NCI-H2107 (cell line): ENCODE measurements at places on chromosomes 4 and X.

DNA sequence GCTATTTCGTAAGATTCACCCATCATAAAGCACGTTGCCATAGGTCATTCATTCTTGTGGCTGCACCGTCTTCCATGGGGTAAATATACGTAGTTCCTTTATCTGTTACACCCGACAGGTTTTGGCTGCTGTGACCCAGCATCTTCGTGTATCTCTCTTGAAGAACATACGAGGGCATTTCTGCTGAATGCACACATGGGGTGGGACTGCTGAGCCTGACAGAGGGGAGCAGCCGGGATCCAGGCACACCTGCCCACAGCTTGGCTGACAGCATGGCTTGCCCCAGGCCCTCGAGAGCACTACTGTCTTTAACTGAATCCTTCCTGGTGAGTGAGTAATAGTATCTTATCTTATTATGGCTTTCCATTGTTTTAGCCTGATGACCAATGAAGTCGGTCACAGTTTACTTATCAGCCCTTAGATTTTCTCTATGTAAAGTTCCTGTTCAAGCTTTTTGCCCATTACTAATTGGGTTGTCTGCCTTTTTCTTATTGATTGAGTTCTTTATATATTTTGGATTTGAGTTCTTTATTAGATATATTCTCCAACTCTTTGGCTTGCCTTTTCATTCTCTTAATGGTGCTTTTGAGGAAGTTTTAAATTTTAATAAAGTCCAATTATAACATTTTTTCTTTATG is 45.0 kb upstream of the MXD4 start:
- no peak for DNase-seq

- no peak for DNase-seq
These were observed 41.2 kb downstream of the AMOT start for GRCh38 chrX:112799425-112799824.

GRCh38 chrX:46715530-46715929 is 43.4 kb downstream of the SLC9A7 start:
- DNase-seq = no peak

DNA sequence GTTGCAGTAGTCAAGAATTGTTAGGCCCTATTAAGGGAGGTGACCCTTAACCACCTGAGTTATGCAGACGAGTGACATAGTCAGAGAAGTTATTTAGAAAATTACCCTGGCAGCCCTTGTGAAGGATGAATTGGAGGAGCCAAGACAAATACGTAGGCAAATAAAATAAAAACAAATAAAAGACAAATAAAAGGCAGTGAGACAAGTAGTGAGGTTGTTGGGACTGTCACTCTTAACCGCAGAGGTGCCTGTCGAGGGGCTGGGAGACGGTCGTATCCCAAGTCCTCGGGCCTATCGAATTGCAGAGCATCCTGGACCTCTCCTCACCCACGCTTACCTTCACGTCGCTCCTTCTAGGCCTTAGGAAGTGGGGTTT is 58.0 kb upstream of the ZC4H2 start:
- no peak for DNase-seq

DNA sequence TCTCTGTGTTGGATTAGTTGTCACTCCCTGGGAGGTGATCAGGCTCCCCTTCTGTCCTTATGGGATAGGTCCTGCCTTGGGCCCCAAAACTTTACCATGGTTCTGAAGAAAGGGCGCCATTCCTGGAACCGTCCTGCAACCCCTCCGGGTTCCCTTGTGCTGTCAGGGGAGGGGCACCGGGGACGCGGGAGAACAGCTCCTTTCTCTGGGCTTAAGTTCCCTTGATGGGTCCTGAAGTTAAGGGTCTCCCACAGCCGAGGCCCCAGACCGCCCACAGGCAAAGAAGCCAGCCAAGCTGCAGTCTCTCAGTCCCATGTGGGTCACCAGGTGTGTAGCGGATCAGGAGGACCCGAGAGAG is 44.8 kb downstream of the UGT2A3 start:
- DNase-seq = no peak

DNA sequence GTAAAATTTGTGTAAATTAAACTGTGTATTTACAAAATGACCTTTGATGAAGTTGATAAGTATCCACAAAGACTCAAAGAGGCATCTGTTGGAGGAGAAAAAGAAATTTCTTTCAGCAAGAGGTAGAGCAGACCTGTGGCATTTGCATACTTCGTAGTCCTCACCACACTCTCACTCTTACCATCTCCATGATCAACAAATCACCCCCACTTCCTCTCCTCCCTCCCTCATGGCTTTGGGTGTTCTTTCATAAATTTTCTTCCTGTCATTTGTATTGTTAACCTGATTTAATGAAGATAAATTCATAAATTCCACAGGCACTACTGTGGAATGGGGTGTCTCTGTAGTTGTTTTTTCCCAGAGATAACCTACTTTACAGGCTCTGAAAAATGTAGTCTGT is 366.5 kb downstream of the ZNF674 start:
- no peak for DNase-seq

DNA sequence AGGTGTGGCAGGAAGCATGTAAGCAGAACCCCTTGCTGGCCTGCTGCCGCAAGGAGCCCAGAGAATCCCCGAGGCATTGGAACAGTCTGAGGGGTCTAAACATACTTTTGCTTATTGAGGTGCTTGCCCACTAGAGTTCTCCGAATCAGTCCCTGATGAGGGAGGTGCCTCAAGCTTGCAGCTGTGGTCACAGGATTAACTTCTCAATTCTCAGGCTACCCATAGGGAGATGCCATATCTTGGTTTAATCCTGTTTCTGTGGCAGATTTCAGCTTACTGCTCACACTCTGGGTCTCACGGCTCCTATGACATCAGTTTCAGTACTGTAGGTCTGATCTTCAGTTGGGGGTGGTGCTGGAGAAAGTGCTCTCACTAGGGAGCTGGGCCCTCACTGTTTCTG is 39.9 kb downstream of the CCNG2 start:
- no peak for DNase-seq

DNA sequence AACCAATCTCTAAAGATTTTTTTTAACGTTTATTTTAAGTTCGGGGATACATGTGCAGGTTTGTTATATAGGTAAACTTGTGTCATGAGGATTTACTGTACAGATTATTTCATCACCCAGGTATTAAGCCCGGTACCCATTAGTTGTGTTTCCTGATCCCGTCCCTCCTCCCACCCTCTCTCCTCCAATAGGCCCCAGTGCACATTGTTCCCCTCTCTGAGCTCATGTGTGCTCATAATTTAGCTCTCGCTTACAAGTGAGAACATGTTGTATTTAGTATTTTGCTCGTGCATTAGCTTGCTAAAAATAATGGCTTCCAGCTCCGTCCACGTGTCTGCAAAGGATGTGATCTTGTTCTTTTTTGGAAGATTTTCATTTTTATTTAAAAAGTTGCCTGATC is 2309.4 kb upstream of the AGA start:
- no peak for DNase-seq
